Right atrium auricular region (tissue), 2 donors: ENCODE measurements at places on chromosomes 3 and 15.

DNA sequence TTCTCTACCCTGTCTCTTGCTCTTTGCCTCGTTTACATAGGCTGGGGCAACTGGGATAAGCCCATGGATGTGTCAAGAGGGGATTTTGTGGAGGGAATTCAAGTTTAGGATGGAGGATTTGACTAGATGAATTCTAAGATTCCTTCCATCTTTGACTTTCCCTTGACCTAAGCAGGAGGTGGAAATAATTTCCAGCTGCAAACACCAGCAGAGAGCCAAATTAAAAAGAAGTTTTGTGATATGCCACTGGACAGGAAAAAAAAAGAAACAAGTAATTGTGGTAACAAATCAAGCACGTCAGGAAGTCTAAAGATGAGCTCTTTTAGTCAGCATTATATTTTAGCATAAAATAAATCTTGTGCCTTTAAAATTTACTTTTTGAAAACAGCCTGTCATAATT lies 49.8 kb downstream of the KCNMB2 start:
- H3K4me1 ChIP-seq, result peaks cover 13% of the 10 kb centered on the region
- no peaks in the 10 kb centered on the region for H3K27me3 ChIP-seq
- H3K27ac ChIP-seq, result no peak overlapping the region
- no peak overlapping the region for H3K4me3 ChIP-seq
- DNase-seq, result no peak

DNA sequence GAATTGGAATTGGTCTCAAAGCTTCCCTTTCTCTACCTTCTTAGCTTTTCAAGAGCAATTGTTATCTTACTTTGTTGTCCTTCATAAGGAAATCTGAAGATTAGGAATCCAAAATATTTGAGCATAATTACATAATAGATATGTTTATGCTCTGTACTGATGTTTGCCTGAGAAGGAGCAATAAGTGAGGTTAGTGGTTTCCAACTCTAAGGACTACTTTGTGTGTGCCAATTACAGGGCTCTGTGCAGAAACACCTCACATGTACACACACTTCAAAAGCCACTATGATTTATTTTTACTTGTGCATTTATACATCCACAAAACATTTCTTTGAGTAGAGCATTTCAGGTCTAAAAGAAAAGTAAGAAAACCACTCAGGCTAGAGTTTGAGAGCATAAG lies 49.9 kb downstream of the MME start:
- H3K4me3 ChIP-seq, result no peak overlapping the region
- no peaks in the 10 kb centered on the region for H3K27me3 ChIP-seq
- no peak overlapping the region for H3K27ac ChIP-seq
- no peak for DNase-seq
- no peaks in the 10 kb centered on the region for H3K4me1 ChIP-seq

DNA sequence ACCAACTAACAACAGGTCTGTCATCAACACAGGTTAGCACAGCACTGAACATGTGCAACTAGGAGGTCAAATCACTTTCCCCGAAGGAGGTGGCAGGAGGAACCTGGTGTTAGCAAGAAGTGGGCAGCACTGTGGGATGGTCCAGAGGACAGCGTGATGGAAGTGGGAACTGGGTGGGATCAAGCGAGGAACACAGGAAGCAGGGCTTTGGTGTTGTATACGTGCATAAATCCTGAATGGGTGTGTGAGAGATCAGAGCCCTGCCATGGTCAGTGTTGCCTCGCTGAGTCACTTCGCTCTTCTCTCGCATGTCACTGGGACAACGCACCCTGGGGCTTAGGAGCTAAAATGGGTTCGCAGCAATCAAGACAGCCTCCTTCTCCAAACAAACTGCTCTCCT lies 62.1 kb downstream of the MOBP start:
- no peak for DNase-seq
- no peaks in the 10 kb centered on the region for H3K36me3 ChIP-seq
- H3K27me3 ChIP-seq, result no peaks in the 10 kb centered on the region
- no peak overlapping the region for H3K4me3 ChIP-seq

DNA sequence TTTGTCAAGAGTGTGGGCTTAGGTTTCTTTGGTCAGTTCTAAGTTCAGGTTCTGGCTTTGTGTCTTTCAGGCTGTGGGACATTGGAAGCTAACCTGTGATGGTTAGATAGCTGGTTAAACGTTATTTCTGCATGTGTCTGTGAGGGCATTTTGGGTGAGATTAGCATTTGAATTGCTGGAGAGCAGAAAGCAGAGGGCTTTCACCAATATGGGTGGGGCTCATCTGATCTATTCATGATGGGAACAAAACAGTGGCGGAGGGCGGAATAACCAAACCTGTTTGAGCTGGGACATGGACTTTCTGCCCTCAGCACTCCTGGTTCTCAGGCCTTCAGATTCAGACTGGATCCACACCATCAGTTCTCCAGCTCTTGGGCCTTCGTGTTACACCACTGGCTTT lies 195.4 kb downstream of the KLF13 start:
- H3K27ac ChIP-seq, result no peak overlapping the region
- H3K27me3 ChIP-seq, result no peaks in the 10 kb centered on the region
- H3K36me3 ChIP-seq, result peaks cover 5% of the 10 kb centered on the region
- peak; percentile 28 for DNase-seq
- H3K4me1 ChIP-seq, result no peaks in the 10 kb centered on the region
- H3K4me3 ChIP-seq, result no peak overlapping the region

GRCh38 chr15:84880007-84880406 lies 4.5 kb upstream of the SLC28A1 start:
- no peak overlapping the region for H3K27ac ChIP-seq
- H3K4me1 ChIP-seq, result no peaks in the 10 kb centered on the region
- H3K27me3 ChIP-seq, result no peaks in the 10 kb centered on the region
- H3K36me3 ChIP-seq, result no peaks in the 10 kb centered on the region
- H3K4me3 ChIP-seq, result no peak overlapping the region

DNA sequence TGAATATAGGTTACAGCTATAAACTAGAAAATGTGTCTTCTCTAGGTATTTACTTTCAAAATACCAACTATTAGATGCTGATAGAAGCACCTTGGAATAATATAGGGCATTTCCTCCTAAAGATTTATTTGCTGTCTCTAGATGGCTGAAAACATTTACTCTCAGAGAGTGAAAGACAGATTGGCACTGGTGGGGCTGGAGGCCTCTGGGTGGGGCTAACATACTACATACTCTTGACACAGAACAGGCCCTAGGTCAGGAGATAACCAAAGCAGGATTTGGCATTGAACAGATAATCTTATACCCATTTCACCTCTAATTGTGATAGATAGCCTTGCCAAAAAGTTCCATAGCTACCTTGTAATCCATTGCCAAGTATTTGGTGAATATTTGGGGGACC lies 253.3 kb upstream of the TBC1D5 start:
- no peaks in the 10 kb centered on the region for H3K4me1 ChIP-seq
- H3K27ac ChIP-seq, result no peak overlapping the region
- no peaks in the 10 kb centered on the region for H3K36me3 ChIP-seq
- DNase-seq, result no peak
- no peaks in the 10 kb centered on the region for H3K27me3 ChIP-seq

- DNase-seq, result no peak
- no peak overlapping the region for H3K4me3 ChIP-seq
- no peaks in the 10 kb centered on the region for H3K27me3 ChIP-seq
- no peaks in the 10 kb centered on the region for H3K4me1 ChIP-seq
- no peak overlapping the region for H3K27ac ChIP-seq
Observed at GRCh38 chr3:193962986-193963685, 172.8 kb upstream of the HES1 start.

DNA sequence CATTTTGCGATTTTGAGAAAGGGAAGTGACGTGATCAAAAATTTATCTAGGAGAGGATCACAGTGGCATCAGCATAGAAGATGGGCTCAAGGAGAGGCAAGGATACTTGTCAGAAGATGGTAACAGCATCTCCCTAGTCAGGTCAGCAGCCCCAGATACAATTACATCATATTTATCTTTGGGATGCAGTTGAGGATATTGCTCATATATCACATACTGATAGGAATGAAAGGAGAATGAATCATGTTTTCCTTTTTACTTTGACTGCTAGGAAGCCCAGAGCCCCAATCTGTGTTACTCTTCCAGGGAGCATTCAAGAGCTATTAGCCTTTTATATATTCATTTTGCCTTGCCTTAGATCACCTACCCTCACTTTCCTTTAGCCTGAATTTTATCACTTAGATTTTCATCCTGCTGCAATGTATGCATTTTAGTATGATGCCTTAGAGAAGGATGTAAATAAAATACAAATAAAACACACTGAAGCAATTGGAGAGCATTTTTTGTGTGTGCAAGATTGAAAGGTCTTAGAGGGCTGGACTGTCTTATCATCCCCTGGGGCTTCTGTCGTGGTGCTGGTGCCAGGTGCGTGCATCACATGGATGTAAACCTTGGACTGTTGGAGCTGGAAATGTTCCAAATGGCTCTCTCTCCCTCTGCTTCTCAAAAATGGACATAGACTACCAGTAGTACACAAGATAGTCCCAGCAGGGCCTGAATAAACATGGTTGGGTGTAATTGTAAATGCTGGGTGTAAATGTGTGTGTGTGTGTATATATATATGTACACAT lies 40.3 kb downstream of the CORO2B start:
- H3K36me3 ChIP-seq, result no peaks in the 10 kb centered on the region
- H3K4me1 ChIP-seq, result no peaks in the 10 kb centered on the region
- no peak for DNase-seq
- no peaks in the 10 kb centered on the region for H3K27me3 ChIP-seq
- no peak overlapping the region for H3K4me3 ChIP-seq
- peak overlapping the region; percentile 56 for H3K27ac ChIP-seq

GRCh38 chr3:40996382-40996781 lies 202.9 kb upstream of the CTNNB1 start:
- H3K27ac ChIP-seq, result no peak overlapping the region
- H3K36me3 ChIP-seq, result no peaks in the 10 kb centered on the region
- no peak overlapping the region for H3K4me3 ChIP-seq
- H3K27me3 ChIP-seq, result no peaks in the 10 kb centered on the region
- no peak for DNase-seq
- no peaks in the 10 kb centered on the region for H3K4me1 ChIP-seq

DNA sequence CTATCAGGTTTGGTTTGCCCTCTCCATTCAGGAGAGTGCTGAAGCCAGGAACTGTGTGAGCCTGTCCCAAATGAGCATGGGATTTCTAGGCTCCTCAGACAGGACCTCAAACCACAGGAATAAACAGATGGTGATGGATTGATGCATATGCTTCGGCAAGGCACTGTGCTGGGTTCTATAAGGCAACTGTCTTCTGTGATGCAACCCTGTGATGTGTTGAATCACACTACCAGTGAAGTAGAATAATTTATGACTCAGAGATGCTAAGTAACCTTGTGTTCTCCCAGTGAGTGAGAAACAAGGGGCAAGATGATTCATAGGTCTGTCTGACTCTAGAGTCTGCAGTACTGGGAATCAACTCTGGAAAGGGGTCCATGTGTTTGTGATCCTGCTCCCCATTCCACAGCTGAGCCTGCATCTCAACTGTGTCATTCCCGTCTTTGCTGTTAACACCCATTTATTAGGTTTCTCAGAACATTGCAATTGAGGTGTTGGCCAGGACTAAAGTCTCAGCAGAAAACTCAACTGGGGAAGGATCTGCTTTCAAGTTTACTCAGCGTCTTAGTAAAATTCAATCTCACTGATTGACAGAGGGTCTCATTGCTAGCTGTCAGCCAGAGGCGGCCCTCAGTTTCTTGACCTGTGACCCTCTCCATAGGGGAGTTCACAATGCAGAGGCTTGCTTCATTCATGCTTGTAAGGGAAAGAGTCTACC lies 510.1 kb upstream of the CFAP20DC start:
- H3K27ac ChIP-seq, result no peak overlapping the region
- no peaks in the 10 kb centered on the region for H3K36me3 ChIP-seq
- no peak overlapping the region for H3K4me3 ChIP-seq
